ENCODE measurements at places on chromosomes 1 and 21.

DNA sequence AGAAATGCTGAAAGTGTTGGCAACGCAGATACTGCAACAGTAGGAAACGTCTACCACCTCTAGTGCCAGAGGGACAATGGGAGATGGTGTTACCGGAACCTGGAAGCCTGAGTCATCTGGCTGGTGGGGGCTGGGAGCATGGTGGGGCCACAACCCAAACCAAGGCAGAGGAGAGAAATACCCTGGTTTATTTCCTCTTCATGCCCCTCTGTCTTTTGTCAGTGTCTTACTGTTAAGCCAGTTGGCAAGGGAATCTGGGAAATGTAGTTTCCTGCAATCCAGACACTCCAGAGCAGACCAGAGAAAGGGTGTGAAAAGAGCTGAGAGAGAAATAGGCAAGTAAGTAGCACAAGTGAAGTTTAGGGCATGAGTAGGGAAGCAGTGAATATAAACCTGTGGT lies 14.8 kb downstream of the DNTTIP2 start:
- no peak for DNase-seq

GRCh38 chr1:207698822-207699483 lies 52.9 kb upstream of the CD46 start:
- no peak for DNase-seq

- DNase-seq = no peak
These were observed 460.0 kb upstream of the RGS18 start for GRCh38 chr1:191698246-191698645.

GRCh38 chr1:40078512-40079333 lies 18.3 kb downstream of the PPT1 start:
- DNase-seq = no peak

GRCh38 chr1:88867743-88868521 lies 23.4 kb downstream of the GTF2B start:
- DNase-seq = no peak

Data from stimulated activated CD8-positive, alpha-beta memory T cell treated with anti-CD3 and anti-CD28 coated beads, Interleukin-4, amount 100 ng/mL, for 1 hour (primary cell).